ENCODE measurements at places on chromosomes 16 and 17.

- DNase-seq: peak; percentile 56
Observed at GRCh38 chr16:13453938-13454553, 465.9 kb upstream of the ERCC4 start.

DNA sequence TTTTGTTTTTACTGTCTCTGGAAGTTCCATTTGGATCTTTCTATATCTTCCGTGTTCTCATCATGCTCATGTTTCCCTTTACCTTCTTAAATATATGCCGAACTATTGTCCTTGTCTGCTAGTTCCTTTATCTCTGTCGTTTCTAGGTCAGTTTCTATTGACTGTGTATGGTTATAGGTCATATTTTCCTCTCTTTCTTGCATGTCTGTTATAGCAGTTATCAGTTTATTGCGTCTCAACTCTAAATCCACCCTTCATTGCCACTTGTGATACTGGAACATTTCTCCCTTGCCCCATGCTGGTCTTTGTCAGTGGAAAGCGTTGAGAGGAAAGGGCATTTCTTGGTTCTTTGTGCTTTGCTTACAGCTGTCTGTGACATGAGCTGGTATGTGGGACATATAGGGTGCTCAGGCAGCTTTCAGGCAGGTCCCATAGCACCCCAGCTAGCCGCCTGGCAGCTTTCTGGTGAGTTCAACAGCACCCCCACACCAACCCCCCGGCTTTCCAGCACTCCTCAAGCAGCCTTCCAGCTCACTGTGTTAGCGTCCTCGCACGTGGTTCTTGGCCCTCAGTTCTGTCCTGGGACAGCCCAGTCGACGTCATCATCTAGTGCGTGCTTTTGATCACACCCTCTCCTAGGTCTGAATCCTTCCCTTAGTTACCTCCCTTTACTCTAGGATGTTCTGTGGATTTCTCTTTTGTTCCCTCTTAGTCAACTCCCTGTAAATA lies 15.4 kb upstream of the DNASE1 start:
- DNase-seq: no peak

GRCh38 chr17:30524847-30525246 lies 47.6 kb downstream of the GOSR1 start:
- DNase-seq: no peak

DNA sequence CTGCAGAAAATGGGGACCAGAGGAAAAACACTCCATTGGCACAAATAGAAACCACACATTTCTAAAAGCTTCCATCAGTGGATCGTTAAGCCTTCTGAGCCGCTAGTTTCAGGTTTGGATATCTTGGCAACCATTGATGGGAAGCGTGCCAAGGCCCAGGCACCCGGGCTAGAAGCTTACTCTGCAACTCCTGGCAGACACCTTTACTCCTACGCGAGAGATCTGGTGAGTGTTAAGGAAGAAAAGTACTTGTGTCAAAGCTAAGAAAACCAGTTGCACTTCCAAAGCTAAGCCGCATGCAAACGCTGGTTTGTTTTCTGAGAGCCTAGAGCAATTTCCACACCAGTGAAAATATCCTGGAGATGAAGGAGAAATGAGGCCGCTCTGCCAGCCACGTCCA lies 472.4 kb downstream of the PMP22 start:
- no peak for DNase-seq

DNA sequence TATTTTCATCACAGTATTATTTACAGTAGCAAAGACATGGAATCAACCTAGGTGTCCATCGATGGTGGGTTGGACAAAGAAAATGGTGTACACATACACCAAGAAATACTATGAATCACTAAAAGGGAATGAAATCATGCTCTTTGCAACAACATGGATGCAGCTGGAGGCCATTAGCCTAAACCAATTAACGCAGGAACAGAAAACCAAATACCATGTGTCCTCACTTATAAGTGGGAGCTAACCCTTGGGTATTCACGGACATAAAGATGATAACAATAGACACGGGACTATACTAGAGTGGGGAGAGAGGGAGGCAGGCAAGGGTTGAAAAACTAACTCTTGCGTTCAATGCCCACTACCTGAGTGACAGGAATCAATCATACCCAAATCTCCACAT lies 41.0 kb downstream of the MRPS23 start:
- DNase-seq: no peak

DNA sequence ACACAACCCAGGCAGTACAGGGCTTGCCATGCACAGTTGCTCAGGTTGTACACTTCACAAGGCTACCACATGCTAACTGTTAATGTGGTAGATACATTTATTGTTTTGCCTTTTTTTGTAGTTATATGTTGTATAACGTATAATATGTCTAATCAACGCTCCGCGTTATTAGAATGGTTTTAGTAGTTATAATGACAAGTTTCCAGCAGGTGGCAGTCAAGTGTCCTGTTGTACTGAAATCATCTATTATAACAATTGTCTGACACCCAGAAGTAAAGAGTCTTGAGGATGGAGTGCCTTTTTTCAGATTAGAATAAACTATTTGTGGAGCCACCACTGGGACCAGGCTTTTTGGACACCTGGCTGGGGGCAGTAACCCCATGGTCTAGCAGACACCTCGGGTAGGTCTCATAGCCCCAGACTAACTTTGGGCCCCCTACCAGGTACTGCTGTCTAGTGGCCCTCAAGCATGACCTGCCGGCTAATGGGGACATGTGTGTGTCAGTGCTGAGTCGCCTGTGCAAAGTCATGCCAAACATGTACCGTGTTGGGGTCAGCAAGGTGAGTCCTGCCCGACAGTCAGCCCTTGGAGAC lies 32.8 kb downstream of the MYO15A start:
- DNase-seq: peak; percentile 52

- no peak for DNase-seq
Observed at GRCh38 chr16:12723681-12724080, 80.0 kb downstream of the CPPED1 start.

- DNase-seq: peak; percentile 8
Observed at GRCh38 chr17:13600475-13601321, 1.0 kb downstream of the HS3ST3A1 start.

- DNase-seq: no peak
Observed at GRCh38 chr17:67239597-67239996, 5.4 kb downstream of the HELZ start.

DNA sequence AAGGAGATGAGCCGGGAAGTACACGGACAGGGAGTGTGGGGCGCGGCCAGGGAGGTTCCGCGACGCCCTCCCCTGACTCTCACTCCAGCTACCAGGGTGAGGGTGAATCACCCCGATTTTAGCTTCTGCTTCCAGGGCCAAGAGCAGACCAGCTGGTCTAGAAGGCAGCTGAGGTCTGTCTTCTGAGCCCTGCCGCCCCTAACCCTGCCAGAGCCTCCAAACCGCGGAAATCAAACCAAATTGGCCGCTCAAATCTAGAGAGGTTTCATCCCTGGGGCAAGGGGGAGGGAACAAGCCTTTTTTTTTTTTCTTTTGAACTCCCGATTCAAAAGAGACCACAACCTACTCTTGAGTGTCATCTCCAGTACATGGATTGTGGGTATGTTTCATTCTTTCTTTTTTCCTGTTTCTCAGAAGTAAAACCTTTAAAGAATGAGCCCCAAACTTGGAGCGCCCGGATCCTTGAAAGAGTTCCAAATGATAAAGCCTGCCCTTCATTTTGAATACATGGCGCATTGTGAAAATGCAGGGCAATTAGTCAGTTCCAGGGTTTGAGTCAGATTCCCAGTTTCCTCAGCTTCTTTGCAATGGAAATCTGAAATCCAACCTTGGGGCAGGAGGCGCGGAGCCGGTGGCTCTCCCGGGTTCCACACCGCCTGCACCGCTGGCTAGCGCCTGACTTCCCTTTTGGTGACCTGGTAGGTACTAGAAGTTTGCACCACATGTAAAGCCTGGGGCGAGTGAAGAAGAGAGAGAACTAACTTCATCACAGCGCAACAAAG lies 16.5 kb upstream of the ZFHX3 start:
- DNase-seq: no peak

- DNase-seq: no peak
Observed at GRCh38 chr17:63546308-63547082, 3.8 kb upstream of the DCAF7 start.

GRCh38 chr16:30948667-30949649 lies at the start of gene ORAI3:
ORAI3 (plus strand) TSS chr16:30949068; CDS start chr16:30949290, 222 bp downstream.
- DNase-seq: peak; percentile 66
